ENCODE measurements at places on chromosomes 4 and X.

DNA sequence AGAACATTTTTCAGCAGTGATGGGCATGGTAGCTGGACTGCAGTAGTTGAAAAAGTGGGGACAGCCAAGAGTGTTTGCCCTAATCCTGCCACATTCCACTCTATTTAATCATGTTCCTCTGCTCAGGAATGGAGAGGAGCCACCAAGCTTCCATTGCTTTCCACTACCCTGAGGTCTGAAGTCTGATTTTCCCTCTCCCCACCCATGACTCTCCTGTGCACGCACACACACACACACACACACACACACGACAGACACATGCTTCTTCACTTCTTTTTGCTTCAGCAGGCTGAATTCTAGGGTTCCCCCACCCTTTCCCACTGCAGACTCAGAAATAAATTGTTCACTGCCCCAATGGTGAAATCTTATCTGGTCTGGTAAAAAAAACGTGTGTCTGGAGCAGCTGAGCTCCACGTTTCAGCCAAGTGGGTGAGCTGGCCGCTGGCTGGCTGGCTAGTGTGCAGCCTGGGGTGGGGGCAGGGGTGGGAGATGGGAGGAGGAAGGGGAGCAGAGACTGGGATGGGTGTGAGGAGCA, 142.7 kb upstream of the NALF2 start:
- no peak for DNase-seq

GRCh38 chr4:101065346-101065745, 282.0 kb downstream of the PPP3CA start:
- DNase-seq: no peak

DNA sequence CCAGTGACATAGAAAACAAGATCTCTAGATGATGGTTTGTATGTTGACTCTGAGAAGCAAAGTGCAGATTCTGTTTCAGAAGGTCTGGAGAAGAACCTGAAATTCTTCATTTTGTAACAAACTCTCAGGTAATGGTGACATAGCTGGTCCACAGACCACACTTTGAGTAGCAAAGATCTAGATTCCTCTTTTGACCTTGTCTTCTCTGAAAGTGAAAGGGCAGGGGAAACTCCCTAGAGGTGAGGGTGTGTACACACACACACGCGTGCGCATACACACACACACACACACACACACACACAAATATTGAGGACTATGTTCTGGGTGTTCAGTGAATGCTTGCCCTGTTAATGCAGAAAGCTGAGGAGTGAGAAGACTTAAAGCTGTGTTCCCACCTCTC, 110.1 kb downstream of the NHSL2 start:
- DNase-seq: no peak

DNA sequence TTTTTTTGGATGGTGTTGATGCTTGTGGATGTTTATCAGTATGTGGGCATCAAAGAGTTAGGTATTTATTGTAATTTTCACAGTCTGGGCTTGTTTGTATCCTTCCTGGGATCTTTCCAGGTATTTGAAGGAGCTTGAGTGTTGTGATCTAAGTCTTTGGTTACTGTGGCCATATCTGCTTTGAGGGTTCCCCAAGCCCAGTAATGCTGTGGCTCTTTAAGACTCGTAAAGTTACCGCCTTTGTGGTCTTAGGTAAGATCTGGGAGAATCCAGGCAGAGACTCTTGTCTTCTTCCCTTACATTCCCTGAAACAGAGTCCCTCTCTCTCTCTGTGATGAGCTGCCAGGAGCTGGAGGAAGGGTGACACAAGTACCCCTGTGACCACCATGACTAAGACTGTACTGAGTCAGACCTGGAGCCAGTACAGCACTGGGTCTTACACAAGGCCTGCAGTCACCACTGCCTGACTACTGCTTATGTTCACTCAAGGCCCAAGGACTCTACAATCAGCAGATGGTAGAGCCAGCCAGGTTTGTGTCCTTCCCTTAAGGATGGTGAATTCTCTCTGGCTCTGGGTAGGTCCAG, 62.2 kb downstream of the FMR1NB start:
- DNase-seq: peak; percentile 1
